Stimulated activated CD4-positive, alpha-beta T cell treated with anti-CD3 and anti-CD28 coated beads, Interleukin-2, amount 100 ng/mL, for 4 hours (primary cell): ENCODE measurements at places on chromosomes 13 and 19.

GRCh38 chr13:93248627-93249047 is 22.0 kb downstream of the GPC6 start:
- no peak for DNase-seq

- no peak for DNase-seq
These were observed 990 bp downstream of the MYO9B start for GRCh38 chr19:17076543-17076991.

GRCh38 chr19:1438035-1438932 is at the start of gene RPS15:
Gene RPS15, plus strand, starts transcription at chr19:1438396. Its CDS starts 30 bp downstream, at chr19:1438426.
- peak; percentile 92 for DNase-seq

DNA sequence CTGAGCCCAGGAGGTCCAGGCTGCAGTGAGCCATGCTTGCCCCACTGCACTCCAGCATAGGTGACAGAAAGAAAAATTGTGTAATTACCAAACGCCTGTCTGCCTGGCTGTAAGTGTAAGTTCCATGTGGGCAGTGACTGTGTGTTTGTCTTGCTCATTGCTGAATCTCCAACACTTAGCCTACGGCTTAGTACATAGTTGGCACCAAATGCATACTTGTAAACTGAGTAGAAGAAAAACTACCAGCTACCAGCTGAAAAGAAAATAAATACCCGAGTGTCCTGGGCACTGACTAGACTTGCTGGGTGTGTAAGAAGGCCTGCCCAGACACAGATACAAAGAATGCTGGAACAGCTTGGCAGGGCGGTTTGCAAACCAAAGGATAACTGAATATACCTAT is 2.7 kb upstream of the CEBPG start:
- DNase-seq = no peak

- no peak for DNase-seq
These were observed 62.9 kb upstream of the OXGR1 start for GRCh38 chr13:97057176-97057575.

DNA sequence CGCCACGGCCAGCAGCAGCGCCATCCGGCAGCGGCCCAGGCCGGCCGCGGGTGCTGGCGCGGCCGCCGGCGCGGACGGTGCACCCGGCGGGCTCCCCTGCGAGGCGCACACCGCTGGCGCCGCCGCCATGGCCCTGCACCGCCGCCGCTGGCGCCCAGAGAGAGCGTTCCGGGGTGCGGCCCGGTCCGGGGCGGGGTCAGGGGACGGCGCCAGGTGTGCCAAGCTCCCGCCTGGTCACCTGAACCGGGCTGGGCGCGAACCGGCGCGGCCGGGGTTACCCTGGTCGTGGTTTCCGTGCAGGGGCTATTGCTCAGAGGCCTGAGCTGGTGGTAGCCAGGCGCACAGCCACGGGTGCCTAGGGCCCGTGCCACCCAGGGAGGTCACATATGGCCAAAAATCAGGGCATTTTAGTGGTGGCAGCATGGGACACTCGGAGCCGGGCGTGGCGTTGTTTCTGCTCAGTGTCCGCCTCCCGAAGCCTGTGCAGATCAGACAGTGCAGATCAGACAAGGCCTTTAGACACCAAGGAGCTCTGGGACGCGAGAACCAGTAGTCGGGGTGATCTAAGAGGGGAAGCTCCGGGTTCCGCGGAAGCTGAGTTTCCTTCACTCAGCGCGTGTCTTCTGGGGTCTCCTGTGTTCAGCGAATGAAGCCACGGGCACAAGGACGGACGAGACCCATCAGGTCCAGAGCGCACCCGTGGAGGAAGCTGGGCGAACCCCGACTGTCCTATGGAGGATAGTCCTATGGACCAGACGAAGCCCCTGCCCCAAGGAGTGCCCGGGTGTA is at the start of gene TMEM238:
TSS of gene TMEM238 (minus strand) at position 162 of the 789 bp plus-strand sequence. CDS start at position 129, 33 bp downstream.
- DNase-seq = no peak

DNA sequence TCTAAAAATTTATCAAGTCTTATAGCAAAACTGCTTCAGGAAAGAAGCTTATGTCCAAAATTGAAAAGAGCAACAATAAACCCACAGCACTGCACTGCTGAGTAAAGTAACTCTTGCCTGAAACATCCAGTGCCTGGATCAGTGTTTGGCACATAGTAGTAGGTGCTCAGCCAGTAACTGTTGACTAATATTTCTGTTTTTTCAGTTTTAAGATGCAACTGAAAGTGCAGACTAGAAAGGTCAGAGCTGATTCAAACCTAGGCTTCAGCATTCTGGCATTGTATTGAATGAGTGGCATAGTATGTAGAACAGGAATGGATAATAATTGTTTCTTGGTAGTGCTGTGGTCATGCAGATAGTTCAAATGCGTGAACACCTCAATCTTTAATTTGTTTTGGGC is 67.6 kb downstream of the UBL3 start:
- no peak for DNase-seq

- no peak for DNase-seq
These were observed 134.0 kb downstream of the UFM1 start for GRCh38 chr13:38483623-38484022.

GRCh38 chr13:35781036-35782000 is 304.8 kb upstream of the MAB21L1 start:
- DNase-seq = no peak

- DNase-seq = no peak
These were observed 1519.2 kb downstream of the EFNB2 start for GRCh38 chr13:105016266-105016665.

GRCh38 chr13:76556627-76557026 is 329.6 kb downstream of the KCTD12 start:
- DNase-seq = no peak

GRCh38 chr13:27311518-27312210 is 41.0 kb downstream of the RASL11A start:
- no peak for DNase-seq

GRCh38 chr13:78131811-78132210 is 213.2 kb upstream of the EDNRB start:
- DNase-seq = no peak

DNA sequence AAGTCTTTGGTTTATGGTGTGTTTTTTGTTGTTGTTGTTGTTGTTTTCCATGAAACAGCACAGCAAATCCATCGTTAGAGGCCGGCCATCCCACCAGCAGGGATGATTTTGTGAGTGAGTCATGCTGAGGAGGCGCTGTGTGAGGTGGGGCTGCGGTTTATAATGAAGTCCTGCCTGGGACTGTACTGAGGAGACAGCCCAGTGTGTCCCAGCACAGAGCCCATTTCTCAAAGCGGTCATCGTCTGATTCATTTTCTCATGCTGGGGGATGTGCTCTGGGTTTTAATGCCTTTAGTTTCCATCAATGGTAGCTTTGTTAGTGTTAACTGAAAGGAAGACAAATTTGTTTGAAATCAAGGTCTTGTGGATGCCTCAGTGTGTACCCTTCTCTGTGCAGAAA is 129.3 kb upstream of the SERP2 start:
- DNase-seq = no peak

DNA sequence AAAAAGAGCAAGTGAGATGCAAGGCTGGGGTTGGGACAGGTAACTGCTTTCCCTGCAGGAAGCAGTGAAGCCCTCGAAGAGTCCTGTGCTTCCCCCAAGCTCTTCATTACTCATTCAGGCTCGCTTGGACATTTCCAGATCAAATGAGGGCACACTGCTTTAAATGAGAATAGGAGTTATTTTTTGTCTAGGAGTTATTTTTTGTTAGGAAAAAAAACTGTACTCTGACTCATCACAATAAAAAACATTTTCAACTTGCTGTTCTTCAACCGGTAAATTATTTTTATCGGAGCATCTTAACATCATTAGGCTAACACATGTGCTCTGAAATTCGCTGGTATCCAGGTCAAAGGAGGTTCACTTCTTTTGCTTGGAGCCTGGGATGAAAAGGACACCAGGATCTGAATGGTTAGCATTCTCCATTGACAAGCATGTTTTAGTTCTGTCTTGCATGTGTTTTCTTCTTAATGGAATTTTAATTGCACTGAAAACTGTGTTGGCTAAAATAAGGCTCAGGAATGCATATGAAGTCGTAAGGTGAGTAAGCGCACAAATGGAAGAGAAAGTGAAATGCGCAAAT is 80.7 kb upstream of the STK24 start:
- DNase-seq = no peak
